Urinary bladder (tissue), 4 donors: ENCODE measurements at places on chromosomes 13 and 19. TPM values are rescaled to one million over a fixed set of nuclear protein-coding genes. Genes with fewer than 3 reads are reported as not detected.

DNA sequence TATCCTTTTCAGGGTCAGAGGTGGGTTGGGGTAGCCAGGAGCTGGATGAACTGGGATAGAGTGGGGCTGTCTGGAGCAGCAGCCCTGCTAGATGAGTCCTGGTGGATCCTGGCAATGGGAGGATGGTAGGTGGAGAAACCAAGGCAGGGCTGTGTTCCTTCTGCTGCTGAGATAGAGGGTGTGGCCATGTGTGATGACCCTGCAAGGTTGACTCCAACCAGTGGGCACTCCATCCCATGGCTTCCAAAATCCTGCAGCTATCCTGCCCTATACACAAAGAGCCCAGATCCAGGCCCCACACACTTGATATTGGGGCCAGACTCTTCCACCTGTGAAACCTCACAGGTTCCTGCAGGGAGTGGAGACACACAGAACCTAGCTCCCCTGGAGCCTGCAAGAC lies 2.4 kb upstream of the ZNF446 start:
- no peak for DNase-seq

DNA sequence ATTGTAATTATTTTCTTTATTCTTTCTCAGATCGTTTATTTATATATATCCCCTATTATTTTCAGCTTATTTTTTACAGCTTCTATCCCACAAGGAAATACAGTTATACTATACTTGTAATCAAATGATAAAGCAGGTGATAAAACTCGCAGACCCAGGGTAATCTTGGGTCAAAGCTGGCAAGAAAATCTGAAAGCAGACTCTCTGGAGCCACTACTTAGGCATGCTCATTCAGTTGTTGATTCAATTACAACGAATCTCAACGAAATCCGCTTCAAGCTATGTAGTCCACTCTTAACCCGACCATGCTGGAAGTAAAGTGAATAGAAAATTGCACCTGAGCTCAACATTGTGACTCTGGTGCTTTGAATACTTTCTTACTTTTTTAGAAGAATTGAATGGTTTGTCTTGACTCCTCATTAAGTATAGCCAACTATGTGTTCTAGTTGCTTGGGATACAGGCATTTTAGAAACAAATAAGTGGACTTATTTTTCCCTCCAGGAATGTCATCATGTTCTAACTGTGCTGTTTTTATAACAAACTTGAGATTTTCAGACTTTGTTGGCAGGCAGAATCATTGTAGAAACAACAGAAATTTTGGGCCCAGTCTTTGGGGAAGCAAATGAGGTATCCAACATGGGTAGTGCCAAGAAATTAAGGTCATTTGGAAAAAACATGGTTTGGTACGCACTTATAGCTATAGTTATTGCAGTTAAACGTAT lies 21.4 kb downstream of the ESD start:
- no peak for DNase-seq

DNA sequence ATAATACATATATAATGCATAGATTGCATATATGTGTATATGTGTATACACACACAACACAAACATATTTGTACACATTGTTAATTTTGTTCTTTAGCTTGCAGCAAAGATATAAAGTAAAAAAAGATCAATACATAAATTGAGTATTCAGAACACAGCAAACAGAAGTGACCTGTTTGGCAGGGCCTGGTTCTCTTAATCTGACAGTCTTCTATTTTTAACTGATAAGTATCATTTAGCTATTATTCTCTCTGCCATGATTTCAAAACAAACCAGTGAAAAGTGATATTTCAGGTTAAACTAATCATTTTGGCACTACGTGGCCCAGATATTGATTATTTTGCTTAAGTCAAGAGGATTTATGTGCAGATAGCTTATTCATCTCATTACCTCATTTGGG lies 309.4 kb downstream of the OXGR1 start:
- DNase-seq, result no peak

DNA sequence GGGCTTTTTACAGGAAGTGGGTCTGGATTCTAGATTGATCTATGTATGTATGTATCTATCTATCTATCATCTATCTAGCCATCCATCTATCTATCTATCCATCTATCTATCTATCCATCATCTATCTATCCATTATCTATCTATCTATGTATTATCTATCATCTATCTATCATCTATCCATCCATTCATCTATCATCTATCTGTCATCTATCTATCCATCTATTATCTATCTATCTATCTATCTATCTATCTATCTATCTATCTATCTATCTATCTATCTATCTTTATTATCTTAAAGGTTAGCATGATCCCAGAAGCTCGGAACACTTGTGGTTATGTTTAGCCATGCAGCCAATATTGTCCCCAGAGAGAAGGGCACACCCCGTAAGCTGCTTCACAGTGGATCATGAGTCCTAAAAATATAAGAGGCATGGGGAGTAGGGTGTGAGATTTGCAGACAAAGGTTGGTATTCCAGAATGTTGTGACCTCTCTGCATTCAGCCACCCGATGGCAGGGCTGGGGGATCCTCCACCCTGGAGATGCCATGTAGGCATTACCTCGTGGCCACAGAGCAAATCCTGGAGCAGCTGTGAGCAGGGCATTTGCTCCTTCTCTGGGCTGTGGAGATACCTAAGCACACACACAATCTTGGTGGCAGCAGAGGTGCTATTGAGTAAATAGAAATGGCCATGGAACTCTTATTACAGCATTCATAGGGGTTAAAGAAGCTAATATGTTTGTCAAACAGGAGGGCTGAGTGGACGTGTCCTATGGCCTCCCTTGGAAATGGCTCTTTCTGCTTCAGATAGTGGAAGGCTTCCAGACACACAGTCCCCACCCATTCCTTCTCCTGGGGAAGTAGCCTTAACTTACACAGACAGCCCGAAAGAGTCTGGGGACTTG lies 310.0 kb upstream of the TSHZ3 start:
- DNase-seq, result no peak

- peak; percentile 86 for DNase-seq
Observed at GRCh38 chr13:73399347-73400216, 340.8 kb downstream of the KLF5 start.

GRCh38 chr19:41321600-41322270 lies 11.8 kb downstream of the CCDC97 start:
- DNase-seq, result no peak

DNA sequence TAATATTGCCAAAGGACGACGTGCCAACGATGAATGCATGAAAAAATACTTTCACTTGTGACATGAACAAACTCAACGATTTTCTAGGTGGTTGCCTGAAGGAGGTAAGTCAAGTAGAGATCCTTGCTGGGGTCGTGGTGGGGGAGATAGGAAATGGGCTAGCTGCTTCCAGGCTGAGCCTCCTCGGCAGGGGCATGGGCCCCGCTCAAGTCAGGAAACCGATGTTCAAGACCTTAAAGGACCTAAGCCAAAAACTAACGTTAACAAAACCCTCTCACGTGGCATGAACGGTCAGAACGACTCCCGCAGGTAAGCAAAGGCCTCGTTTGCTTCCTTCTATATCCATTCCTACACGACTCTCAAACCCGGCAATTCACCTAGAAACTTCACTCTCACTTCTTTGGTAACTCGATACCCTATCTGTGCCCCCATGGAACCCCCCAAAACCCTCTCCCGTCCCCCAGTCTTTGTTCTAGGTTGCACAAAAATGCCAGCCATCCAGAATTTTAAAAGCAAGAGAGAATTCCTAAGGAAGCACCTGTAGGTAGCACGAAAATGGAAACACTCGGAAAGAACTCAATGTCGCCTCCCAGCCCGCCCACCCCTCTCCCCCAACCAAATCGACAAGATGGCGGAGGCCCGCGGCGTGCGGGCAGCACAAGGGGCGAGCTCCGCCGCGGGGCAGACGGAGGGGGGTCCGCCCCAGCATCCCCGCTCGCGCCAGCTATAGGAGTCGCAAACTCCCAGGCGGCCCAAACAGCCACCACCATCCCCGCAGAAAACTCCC lies 13.6 kb downstream of the ACP4 start:
- DNase-seq, result no peak

DNA sequence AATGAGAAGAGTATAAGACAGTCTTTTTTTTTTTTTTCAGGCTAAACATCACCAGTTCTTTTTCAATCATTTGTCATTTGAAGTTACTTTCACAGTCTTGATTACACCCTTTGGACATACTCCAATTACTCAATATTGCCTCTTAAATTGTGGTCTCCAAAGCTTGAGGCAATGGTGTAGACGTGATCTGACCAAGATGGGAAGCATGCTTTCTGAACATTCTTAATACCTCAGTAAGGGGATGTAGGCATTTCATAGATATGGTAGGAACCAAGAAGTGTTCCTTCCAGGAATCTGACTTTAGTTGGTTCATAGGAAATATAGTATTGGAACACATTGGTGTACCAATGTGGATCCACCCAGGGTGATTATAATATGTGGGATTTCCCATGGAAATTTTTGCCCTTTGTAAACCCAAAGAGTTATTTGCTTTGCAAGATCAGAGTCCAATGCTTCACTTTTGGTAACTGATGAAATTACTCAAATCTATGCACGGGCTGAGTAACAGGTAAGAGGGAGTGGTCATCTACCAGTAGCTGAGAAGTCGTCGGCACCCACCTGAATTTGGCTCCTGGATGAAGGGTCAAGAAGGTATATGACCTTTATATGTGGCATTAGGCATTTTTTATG lies 62.2 kb downstream of the ERCC5 start:
- DNase-seq, result no peak

DNA sequence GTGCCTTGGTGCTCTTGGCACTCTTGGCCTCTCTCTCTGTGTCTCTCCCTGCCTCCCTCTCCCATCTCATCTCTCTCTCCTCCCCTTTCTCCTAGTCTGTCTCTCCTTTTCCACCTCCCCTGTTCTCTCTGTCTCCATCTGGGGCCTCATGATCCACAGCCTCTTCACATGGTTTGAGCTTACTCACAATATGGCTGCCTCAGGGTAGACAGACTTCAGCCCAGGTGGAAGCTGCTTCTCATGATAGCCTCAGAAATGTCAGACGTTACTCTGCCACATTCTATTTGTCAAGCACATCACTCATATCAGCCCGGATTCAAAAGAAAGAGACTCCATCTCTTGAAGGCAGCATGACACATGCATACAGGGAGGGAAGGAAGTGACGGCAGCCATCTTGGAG lies 18.4 kb upstream of the S1PR4 start:
- no peak for DNase-seq

DNA sequence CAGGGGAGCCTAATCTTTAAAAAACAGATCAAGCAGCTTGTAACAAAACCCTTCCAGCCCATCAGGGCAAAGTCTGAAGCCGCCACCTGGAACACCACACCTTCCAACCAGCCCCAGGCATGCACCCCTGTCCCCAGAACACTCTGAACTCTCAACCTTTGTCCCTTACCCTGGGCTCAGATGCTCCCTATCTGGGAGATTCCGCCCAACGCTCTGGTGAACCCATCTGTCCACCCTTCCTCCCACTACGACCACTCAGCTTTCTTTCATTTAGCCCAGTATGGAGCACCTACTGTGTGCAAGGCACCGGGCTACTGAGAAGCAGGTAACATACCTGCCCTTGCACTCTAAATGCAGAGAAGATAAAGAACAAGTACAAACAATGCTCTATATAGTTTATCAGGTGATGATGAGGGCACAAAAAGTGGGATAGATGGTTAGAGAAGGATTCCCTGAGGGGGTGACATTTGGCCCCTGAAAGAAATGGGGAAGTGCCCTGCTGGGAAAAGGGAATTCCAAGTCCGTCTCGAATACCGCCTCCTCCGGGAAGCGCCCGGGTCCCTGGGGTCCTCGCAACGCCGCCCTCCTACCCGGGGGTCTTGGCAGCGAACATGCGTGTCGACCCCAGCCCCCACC lies 629 bp downstream of the PEPD start:
- no peak for DNase-seq

DNA sequence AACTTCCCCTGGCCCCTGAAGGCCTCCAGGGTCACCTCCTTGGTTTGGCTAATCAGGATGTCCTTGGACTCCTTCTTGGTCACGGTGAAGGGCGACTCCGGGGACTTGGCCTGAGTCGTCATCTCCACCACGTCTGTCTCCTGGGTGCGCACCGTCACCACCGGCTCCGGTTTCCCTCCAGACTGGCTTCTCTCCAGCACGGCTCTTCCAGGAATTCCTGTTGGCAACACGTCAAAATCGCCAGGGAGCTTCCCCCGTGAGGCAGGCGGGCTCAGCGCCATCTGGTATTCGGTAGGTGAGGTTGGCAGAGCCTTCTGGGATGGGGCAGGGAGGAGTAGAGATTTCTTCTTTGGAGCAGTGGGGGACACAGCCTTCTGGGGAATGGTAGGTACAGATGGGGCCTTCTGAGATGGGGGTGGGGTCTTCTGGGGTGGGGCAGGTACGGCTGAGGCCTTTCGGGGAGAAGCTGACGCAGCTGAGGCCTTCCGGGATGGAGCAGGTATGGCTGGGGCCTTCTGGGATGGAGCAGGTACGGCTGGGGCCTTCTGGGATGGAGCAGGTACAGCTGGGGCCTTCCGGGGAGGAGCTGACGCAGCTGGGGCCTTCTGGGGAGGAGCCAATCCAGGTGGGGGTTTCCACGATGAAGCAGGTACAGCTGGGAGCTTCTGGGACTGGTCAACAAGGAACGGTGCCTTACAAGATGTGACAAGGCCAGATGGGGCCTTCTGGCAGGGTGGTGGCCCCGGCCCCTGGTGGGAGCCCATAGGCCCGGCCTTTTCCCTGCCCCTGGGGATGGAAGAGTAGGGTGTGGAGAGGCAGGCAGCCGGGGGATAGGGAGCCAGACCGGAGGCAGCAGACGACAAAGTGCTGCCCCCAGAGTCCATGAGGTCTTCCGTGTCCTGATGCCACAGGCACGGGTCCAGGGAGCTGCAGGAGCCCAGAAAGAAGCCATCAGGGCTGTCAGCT lies 3.8 kb downstream of the GARIN5B start:
- DNase-seq, result no peak

- no peak for DNase-seq
Observed at GRCh38 chr13:72599178-72599743, 128.2 kb downstream of the MZT1 start.

DNA sequence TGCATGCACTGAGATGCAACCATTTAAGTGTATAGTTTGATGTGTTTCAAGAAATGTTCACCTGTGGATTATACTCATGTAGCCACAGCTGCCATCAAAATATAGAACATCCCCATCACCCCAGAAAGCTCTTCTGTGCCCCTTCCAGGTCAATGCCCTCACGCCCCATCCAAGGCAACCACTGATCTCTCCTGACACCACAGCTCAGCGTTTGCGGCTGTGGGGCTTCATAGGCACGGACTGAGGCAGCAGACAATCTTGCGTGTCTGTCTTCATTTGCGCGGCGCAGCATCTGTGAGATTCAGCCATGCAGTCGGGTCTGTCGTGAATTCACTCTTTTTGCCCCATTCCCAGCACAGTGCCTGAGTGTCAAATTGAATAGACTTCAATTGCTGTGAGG lies 153.8 kb upstream of the UQCRFS1 start:
- DNase-seq, result no peak

GRCh38 chr13:34546344-34547250 lies 395.5 kb upstream of the NBEA start:
- DNase-seq, result no peak

TMTC4 gene
- polyA plus RNA-seq, result 14.0 TPM

POU4F1 gene
- polyA plus RNA-seq, result not detected

- DNase-seq, result no peak
Observed at GRCh38 chr13:86269511-86269910, 470.3 kb upstream of the SLITRK6 start.

- DNase-seq, result no peak
Observed at GRCh38 chr19:47107202-47107952, 6.2 kb downstream of the ZC3H4 start.

GRCh38 chr13:25372284-25373081 lies 709 bp downstream of the ATP8A2 start:
- DNase-seq, result no peak

- no peak for DNase-seq
Observed at GRCh38 chr13:107576430-107576829, 638.9 kb downstream of the LIG4 start.
